ENCODE measurements at places on chromosomes 4 and X. TPM values are rescaled to one million over a fixed set of nuclear protein-coding genes. Genes with fewer than 3 reads are reported as not detected.
A peak's percentile ranks its signal among the peaks of the same experiment; 100 is the strongest.

GRCh38 chrX:52577464-52578173, 60.8 kb upstream of the XAGE1B start:
- DNase-seq = no peak

DNA sequence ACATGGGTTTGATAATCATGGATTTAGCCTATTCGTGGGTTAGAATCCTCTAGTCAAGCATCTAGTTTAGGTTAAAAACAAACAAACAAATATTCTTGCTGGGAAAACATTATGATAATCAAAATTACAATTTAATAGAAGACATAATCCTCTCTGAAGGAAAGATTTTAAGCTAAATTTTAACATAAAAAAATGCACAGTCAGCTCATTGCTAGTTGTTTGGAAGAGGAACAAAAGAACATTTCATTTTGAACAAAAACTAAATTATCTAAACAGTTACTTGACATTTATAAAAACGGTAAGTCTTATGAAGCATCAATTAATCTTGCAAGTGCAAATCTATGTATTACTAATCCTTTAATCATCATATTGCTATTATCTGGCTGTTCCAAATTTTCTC, 18.2 kb upstream of the AGA start:
- no peak for DNase-seq

DNA sequence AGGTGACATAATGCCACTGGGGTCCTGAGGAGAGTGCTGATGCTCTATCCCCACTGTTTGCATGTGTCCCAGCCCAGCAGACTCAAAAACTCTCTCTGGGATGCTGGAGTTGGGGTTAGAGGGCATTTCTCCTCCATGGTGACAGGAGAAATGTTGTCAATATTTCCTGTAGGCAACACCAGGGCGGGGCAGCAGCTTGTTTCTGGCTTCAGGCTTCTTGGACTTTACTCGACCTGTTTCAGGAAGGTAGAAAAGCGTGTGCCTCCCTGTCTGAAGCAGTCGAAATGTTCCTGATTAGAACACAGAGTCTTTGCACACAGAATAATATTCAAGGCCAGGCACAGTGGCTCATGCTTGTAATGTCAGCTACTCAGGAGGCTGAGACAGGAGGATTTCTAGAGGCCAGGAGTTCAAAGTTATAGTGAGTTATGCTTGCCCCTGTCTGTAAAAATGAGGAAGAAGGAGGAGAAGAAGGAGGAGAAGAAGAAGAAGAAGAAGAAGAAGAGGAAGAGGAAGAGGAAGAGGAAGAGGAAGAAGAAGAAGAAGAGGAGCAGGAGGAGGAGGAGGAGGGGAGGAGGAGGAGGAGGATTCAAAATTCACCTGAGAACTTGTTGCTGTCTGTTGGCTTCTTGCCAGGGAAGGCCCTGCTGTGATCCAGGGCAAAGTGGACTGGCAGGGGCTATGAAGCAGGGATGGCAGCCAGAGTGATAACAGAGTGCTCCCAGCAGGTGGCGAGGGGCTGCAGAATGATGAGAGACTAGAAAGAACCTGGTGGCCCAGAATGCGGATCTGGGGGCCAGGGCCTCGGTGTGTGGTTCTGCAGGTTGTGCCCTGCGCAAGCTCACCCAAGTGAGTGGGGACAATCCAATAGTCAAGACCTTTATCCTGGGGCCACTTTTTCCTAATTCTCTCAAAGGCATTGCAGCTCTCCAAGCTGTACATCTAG, 82.9 kb downstream of the RTL5 start:
- DNase-seq = no peak

- no peak for DNase-seq
Observed at GRCh38 chr4:10092481-10093270, 23.9 kb downstream of the WDR1 start.

DNA sequence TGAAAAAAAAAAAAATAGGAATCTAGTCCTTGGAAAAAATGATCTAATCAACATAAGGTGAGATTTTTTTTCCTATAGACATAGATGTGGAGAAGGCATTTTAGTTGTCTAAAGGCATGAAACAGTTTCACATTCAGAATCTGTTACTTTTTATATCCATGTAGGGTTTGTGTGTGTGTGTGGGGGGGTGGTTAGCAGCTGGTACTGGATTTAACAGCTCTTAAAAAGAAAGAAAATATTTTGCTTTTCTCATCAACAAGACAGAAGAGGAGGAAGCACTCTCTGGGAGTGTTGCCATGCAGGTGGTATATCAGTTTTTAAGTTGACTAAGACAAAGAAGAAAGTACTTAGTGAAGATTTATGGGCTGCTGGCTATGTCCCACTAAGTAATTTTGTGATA, 122.3 kb downstream of the VCX3B start:
- DNase-seq = no peak

GRCh38 chr4:13088726-13089658, 395.1 kb downstream of the RAB28 start:
- DNase-seq = peak; percentile 4

- DNase-seq = no peak
Observed at GRCh38 chr4:139265654-139266053, 14.4 kb downstream of the MGARP start.

- DNase-seq = peak; percentile 70
Observed at GRCh38 chrX:135974279-135974856, 580 bp upstream of the MMGT1 start.

DNA sequence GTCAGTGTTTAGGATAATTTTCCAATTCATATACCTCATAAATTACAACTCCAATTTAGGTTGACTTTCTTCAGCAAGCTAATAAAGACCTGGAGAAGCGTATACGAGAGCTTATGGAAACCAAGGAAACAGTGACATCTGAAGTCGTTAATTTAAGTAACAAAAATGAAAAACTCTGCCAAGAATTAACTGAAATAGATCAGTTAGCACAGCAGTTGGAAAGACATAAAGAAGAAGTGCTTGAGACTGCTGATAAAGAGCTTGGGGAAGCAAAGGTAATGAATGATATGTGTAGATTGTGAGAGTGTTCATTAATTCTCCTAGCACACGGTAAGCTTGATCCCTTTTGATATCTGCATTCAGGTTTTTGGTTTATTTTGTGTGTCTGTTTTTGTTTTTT, 16.8 kb downstream of the CEP135 start:
- DNase-seq = no peak

- DNase-seq = no peak
Observed at GRCh38 chrX:70171624-70172023, 5.7 kb upstream of the DGAT2L6 start.

GRCh38 chr4:101044766-101045165, 302.6 kb downstream of the PPP3CA start:
- no peak for DNase-seq

DNA sequence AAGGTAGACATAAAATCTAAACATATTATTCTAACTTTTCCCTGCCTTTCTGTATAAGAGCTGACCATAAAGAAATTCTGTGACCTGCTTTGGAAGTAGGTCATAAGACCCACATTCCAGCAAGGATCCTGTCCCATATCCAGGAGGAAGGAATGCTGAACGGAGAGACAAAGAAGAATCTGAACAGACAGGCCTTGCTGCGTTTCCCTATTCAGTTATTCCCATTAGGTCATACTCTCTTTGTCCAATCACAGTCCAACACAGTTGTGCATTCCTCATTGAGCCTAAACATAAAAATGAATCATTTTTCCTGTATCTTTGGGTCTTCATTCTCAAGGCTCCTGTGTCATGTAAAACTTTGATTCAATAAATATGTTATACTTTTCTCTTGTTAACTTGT, 287.6 kb upstream of the TAPT1 start:
- no peak for DNase-seq

DNA sequence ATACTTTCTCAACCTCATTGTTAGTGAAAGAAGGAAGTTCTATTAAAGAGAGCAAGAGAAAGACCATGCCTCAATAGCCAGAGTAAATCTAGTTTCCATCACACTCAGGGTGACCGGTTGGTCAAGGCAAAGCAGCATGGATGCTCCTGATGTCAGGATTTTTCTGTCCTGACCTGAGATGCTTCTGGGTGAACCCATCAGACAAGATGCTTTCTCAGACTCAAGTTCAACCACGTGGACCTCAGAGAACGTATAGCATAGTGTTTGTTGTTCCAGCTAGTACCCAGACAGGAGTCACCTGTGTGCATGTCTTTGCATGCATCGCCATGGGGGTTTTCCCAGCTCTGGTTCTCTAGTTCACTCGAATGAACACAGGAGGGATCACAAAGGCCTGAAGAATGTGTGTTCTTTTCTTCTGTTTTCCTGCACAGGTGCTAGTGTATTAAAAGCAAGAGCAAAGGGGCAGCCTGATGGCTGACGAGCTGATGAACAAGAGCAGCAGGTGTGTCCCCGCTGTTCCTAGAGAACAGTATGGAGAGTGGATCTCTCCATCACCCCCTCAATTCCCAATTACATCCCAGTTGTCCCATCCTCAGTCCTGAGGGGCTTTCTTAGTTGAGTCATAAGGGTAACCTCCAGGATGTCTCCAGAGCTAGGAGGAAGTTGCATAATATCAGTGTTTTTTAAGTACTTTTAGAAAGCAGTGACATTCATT, 110.5 kb upstream of the ENPP6 start:
- peak; percentile 50 for DNase-seq

DNA sequence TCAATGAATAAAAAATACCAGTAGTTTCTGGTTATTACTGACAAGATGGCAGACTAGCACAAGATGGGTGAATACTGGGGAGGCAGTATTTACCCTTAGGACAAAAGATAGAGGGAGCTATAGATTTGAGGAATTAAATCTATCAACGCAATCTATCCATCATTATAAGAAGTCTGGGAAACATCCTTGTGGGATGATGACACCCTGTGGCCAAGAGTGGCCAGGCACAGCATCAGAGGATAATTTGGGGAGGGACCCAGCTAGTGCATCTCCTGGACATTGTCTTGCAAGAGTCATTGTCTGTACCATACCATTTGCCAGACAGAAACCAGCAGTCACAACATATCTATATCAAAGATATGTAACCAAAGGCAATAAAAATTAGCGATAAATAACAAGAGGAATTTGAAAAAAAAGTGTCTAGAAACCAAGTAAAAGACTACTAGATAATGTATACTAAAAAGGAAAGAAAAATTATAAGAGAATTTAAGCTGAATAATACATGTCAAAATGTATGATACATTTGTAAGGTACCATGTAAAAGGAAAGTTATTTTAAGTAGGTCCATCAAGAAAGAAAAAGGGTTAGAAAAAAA, 22.9 kb downstream of the KCTD8 start:
- no peak for DNase-seq

DNA sequence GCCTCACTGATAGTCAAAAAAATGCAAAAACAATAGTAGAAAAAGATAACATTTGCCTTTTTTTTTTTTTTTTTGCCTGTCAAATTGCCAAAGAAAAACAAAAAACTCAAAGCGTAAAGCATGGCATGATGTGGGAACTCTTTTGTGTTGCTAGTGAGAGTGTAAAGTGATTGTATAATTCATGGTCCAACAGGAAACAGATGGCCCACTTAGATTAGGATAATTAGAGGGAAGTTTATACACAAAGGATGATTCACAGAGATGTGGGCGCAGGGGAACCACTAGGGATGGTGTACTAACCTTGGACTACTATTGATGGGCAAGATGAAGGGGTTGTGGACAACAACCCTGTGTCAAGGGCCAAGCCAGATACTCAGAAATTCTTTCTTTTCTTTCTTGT, 16.4 kb downstream of the MCUB start:
- DNase-seq = no peak

DNA sequence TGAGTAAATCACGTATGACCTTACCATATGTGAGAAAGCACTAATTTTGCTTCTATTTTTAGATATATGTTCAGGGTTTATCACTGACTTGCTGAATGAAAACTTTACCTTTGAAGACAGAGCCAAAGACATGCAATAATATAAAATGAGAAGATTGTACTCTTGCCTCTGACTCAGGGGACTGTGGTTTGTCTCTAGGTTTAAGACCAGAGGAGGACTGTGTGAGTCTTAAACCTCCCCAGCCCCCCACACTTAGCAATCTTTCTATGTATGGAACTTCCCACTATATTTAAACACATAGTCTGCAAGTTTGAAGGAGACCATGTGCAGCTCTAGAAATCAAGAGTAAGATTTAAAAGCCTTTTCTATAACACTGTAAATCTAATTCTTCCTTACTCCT, 368.7 kb upstream of the FAM241A start:
- DNase-seq = no peak

GRCh38 chr4:3385711-3386420, 55.9 kb upstream of the HGFAC start:
- DNase-seq = no peak

DNA sequence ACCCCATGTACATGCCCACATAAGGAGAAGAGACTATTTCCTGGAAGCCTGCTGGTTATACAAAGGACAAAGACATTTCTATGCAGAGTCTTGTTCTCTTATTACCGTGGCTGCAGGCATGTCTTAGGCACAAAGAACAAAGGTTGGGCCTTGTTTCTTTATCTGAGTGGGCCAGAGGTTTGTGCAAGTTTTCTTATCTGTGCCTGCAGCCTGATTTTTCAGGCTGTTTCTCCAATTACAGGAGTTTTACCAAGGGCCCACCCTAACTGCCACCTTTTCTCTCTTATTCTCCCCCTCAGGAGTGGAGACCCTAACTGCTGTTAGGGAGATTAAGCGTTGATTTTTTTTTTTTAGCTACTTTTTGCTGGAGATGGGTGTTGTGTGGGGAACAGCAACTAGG, 3.5 kb downstream of the TENT5D start:
- no peak for DNase-seq

DNA sequence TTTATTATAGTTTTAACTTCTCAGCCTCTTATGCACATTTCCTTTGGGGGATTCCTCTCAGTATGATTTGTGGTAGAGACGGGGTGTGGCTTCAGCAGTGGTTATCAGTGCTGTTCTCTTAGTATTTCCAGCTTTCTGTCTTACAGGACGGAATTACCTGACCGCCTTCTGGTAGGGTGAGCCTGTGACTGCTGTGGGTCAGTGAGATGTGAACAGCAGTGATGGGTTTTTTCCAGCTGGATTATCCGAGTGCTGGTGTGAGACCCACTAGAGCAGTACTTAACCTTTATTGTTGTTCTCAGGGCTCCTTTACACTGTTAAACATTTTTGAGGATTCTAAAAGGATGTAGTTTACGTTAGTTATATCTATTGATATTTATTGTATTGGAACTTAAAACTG, 135.2 kb downstream of the SLIT2 start:
- no peak for DNase-seq

- DNase-seq = peak; percentile 25
Observed at GRCh38 chrX:40402831-40403533, 177.8 kb upstream of the ATP6AP2 start.

Gene BTK
- total RNA-seq = 1.0 TPM

Gene NUP62CL
- 10.6 TPM for total RNA-seq

Gene SCD5
- total RNA-seq = 53.4 TPM

Gene PAGE2B
- not detected for total RNA-seq

Gene CFP
- 1.5 TPM for total RNA-seq

Gene NPFFR2
- not detected for total RNA-seq

Gene ADRA2C
- total RNA-seq = 1.2 TPM
